Bone marrow (tissue), 2 donors: ENCODE measurements at places on chromosomes 7 and 10.

- no peak for DNase-seq
Measured at GRCh38 chr7:107594961-107595737, 15.1 kb downstream of the BCAP29 start.

DNA sequence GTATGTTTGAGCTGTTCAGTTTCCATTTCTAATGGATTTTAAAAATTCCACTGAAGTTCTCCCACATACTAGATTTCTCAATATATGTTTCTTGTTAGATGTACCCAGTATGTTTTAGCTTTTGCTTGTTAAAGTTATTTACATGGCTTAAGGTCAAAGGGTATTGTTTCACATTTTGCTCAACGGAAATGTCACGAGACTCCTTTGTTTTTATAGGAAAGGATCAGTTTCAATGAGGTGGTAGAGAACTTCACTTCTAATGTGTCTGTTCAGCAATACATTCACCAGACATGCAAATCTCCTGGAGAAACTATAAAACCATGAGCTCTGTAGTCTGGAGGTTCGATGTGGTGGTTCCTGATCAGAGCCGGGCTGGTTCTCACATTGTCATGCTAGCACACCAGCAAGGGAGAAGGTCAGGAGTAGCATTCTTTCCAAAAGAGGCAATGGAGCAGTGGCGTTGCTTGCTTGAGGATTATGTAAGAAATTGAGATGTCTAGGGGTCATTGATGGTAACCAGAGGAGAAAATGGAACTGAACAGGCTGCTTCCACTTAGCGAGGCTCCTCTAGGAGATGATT lies 114.0 kb downstream of the RAB18 start:
- no peak for DNase-seq

DNA sequence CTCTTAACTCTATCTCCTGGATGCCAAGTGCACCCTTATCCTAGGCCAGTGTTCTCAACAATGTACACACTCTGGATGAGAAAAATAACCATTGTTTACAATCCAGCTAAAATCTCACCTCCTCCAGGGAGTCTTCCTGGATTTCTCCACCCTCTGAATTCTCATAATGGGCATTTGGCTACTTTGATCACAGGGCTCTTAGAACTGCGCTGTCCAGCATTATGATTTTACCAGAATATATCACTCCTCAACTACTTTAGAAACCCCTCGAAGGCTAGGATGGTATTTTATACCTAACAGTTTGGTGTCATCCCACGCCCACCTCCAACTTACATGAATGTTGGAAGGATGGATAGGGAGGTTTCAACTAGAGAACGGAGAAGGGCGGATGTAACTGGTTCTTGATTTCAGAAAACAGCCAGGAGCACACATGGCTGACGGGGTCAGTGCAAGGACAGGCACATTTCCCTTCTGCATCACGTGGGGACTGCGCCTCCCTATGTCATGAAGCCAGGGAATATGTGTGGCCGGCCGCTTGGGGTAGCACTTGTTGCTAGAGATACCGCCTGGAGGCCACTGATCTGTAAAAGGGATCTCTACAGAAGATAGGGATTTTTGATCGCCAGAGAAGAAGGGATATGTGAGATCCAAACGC lies 1.2 kb upstream of the ATP6V0E2 start:
- DNase-seq = no peak

GRCh38 chr10:10967581-10968256 lies 50.0 kb upstream of the CELF2 start:
- no peak for DNase-seq

DNA sequence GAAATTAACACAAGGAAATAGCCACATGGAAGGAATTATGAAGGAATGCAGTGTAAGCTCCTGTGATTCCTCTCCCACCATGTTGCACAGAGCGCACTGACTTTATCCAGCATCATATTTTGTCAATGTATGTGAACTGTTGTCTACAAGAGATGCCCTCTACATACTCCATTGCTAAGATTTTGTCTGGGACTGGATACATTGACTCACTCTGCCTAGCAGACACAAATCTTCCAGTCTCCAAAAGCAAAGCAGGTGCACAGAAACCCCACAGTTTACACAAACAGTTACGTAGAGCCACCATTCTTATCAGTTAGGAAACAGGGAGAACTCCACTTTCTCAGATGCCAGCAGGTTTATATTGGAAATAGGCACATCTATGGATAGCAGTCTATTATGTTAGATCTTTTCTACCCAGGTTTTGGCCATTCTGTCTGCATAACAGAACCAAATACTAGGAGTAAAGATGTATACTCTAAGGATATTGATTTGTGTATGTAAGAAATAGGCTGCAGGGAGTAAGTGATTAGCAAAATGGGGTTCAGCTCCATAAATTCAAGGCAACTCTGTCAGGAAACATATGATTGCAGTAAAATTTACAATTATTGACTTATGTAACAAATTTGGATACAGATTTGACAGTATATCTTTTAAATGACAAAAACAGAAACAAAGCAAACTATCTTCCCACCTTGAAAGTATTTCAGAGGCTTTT lies 1.5 kb downstream of the AKR1C2 start:
- DNase-seq = no peak

DNA sequence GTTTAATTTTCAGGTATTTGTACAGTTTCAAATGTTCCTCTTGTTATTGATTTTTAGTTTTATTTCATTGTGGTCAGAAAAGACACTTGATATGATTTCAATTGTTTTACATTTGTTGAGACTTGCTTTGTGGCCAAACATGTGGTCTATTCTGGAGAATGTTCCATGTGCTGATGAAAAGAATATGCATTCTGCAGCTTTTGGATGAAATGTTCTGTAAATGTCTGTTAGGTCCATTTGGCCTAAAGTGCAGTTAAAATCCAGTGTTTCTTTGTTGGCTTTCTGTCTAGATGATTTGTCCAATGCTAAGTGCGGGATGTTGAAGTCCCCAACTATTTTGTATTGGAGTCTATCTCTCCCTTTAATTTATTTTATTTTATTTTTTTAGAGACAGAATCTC lies 70.5 kb downstream of the ZNF503 start:
- no peak for DNase-seq
